GDM1 (cell line): ENCODE measurements at places on chromosomes 4 and X.

DNA sequence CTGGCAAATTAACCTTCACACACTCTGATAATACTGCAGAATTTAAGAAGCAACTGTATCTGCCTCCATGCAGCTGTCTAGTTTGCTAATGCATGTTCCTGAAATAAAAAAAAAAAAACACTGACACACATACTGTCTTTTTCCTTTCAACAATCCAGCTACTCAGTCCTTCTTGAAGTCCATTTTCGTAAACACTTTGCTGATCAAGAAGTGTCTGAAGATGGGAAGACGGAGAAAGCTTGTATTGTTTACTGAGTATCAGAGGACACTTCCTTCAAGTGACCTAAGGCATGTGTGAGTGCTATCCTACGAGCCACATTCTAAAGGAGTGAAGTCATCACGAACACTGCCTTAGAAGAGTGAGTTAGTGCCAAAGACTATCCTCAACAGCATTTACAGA lies 82.6 kb downstream of the LUZP4 start:
- no peak for DNase-seq

DNA sequence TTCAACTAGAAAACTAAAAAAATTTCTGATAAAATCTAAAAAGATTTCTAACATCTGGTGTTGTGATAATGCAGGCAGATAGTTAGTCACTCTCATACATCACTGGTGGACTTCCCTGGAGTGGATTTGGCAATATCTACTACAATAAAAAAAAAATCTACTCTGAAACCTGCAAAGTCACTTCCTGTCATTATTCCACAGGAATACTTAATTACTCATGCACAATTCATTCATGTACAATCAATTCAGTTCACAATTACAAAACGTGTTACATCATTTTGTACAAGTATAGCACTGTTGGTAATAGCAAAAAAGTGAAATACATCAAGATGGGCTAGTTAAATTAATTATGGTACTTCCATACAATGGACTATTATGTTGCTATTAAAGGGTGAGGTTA lies 16.5 kb upstream of the RHOH start:
- no peak for DNase-seq

DNA sequence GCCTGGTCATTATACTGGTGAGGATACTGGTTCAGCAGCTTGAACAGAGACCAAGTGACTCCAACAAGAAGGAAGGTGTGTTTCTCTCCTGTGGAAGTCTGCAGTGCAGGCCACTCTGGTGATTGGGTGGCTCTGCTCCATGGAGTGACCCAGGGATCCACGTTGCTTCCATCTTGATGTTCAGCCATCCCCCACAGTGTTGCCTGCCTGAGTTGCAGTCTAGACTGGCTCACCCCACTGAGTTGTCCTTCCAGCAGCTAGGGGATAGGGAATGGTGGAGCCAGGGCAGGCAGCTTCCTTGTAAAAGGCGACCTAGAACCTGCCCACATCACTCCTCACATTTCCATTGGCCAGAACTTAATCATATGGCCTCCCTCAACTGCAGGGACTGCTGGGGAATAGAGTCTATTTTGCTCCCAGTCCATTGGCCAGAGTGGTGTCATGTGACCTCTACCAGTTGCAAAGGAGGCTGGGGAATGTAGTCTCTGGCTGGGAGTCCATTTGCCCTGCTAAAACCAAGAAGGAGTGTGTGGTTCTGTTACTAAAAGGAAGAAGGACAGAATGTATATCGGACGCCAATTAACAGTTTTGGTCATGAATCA lies 8.0 kb downstream of the MAN2B2 start:
- DNase-seq, result no peak

GRCh38 chrX:42123369-42123768 lies 200.0 kb upstream of the CASK start:
- no peak for DNase-seq

DNA sequence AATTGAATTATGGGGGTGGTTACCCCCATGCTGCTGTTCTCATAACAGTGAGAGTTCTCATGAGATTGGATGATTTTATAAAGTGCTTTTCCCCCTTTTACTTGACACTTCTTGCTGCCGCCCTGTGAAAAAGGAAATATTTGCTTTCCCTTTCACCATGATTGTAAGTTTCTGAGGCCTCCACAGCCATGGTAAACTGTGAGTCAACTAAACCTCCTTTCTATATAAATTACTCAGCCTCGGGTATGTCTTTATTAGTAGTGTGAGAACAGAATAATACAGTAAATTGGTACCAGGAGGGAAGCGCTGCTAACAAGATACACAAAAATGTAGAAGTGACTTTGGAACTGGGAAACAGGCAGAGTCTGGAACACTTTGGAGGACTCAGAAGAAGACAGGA lies 1070.8 kb downstream of the FAM133A start:
- no peak for DNase-seq

GRCh38 chrX:132409780-132410556 lies 78.9 kb downstream of the MBNL3 start:
- no peak for DNase-seq

DNA sequence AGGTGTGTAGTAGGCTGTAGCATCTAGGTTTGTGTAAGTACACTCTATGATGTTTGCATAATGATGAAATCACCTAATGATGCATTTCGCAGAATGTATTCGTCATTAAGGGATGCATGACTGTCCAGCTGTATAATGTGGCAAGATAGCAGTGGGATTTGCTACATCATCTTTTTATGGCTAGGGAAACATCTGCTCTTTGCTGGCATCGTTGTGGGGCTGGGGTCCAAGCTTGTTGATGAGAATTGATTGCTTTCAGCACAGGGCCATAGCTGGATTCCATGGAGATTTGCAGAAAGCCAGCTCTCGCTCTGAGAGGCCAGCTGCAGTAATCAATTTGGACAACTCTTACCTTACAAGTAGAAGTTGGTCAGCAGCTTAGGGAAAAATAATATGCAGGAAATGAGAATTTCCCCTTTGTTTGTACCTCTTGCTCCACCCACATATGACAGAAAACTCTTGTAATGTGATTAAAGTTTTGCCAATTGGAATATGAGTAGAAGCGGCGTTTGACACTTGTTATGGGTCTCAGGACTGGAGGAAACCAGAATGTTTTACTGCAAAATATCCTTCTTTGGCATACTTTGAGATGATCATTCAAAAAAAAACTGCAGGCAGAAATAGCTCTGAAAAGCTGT lies 310.5 kb downstream of the RAPGEF2 start:
- DNase-seq, result no peak

DNA sequence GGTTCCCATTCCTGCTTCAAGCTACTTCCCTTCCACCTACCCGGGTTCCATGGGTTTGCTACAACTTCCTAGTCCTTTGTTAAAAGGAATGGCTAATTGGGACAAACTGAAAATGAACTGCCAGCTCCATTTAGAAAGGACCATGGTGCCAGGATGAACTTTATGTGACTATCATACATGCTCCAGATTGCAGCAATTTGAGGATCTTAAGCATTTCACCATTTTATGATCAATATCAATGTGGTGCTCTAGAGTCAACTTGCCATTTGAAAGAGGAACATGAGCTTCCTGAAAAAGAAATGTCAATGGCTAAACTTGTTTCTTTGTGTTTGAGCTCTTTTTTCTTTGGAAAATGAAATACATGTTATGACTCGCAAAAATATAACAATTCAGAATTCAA lies 92.7 kb upstream of the IL15 start:
- no peak for DNase-seq

DNA sequence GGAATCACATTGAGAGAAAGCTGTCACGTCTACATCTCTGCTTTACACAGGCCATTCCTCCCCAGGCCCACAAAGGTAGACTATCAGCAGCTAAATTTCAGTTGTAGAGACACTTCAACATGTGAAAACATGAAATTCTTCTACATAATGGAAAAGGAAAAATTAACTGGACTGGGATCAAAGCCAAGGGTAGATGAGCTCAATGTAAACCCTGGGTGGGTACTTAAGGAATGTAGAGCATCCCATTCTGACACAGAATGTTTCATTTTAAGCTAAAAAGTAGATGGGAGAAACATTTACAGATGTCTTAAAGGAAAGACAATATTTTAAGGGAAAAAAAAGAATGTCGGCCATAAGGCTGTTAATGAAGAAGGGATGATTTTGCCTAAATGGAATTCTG lies 51.3 kb upstream of the NPNT start:
- DNase-seq, result no peak

DNA sequence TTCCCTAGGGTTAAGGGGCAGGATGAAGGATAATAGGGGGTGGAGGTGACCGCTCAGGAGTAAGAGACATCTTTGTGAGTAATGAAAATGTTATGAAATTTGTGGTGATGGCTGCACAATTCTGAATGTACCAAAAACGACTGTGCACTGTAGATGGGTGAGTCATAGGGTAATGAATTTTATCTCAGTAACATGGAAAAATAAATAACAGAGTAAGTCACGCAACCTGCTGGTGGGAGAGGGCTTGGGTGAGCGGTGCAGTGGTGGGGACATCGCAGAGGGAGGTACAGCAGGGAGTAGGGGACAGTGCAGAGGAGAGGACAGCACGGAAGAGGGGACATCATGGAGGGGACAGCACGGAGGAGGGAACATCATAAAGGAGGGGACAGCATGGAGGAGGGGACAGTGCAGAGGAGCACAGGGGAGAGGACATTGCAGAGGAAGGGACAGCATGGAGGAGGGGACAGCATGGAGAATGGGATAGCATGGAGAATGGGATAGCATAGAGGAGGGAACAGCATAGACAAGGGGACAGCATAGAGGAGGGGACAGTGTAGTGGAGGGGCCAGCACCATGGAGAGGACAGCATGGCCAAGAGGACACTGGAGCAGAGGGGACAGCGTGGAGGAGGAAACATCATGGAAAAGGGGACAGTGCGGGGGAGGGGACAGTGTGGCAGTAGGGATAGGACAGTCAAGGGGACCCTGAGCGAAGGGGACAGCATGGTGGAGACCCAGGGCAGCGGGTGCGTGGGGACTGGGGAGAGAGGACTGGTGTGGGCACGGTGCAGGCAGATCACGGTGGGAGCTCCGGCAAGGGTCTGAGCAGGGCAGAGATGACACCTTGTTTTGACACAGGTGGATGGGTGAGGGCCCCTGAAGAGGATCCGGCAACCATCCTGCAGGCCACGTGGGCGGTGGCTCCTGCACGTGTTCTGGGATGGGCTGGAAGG lies 68.5 kb upstream of the MXD4 start:
- no peak for DNase-seq

- DNase-seq, result no peak
Measured at GRCh38 chr4:37388681-37389365, 144.3 kb downstream of the NWD2 start.

- no peak for DNase-seq
Measured at GRCh38 chrX:20452487-20452886, 185.8 kb upstream of the RPS6KA3 start.

DNA sequence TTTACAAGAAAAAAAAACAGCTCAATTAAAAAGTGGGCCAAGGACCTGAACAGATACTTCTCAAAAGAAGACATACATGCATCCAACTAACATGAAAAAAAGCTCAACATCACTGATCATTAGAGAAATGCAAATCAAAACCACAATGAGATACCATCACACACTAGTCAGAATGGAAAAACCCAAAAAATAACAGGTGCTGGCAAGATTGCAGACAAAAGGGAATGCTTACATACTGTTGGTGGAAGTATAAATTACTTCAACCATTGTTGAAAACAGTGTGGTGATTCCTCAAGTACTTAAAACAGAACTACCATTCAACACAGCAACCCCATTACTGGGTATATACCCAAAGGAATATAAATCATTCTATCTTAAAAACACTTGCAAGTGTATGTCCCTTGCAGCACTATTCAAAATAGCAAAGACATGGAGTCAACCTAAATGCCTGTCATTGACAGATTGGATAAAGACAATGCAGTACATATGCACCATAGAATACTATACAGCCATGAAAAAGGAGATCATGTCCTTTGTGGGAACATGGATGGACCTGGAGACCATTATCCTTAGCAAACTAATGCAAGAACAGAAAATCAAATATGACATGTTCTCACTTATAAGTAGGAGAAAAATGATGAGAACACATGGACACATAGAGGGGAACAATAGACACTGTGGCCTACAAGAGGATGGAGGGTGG lies 97.6 kb downstream of the RAB28 start:
- DNase-seq, result no peak

- DNase-seq, result no peak
Measured at GRCh38 chrX:13373431-13374187, 53.8 kb upstream of the ATXN3L start.

GRCh38 chr4:2076908-2077536 lies 17.9 kb downstream of the NAT8L start:
- DNase-seq, result no peak

DNA sequence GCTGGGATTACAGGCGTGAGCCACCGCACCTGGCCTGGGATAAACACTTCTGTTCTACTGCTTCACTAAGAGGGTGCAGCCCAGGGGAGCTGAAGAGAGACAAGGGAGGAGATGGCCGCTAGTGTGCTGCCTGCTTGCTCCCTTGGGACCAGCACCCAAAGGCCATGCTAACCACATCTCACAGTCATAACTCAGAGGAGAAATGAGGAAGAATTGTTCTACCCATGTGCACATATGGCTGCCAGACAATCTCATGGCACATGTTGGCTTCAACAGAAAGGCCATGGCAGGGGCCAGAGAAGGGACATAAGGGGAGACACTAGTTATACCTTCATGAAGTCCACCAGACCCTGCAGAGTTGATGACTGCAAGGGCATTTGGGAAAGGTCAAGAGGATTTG lies 22.4 kb downstream of the CLDN22 start:
- no peak for DNase-seq

GRCh38 chrX:147174591-147174990 lies 360.0 kb upstream of the CXorf51A start:
- DNase-seq, result no peak

DNA sequence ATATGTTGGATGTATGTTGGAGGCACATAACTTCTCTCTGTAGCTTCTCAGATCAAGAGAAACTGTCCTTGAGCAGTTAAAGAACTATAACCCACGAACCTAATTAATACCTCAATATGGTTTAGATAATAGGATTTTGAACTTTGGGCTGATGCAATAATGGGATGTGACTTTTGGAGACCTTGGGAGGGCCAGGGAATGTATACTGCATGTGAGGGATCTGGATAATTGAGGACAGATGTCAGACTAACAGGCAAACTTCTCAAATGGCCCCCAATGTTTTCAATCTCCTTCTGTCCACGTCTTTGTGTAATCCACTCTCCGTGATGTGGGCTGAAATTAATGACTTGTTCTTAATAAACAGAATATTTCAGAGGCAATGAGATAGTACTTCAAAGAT lies 202.2 kb upstream of the FAT4 start:
- DNase-seq, result no peak

GRCh38 chrX:38183596-38183995 lies 37.1 kb downstream of the SRPX start:
- DNase-seq, result no peak

DNA sequence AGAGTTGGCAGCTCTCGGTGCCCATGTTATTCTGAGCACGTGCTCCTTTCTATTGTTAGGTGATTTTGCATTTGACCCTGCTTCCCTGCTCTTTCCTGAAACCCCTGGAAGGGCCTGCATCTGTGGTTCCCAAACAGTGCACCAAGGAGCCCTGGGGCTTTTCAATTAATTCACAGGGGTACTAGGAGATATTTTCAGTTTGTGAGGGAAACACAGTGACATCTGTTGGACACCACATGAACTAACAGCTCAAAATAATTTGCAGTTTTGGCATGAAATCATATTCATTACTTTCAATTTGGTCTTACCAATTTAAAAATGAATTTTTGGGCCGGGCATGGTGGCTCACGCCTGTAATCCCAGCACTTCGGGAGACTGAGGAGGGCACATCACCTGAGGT lies 156.6 kb downstream of the GATB start:
- DNase-seq, result no peak
